ENCODE measurements at places on chromosomes 1 and 21. TPM values are rescaled to one million over a fixed set of nuclear protein-coding genes. Genes with fewer than 3 reads are reported as not detected.

The OR2L13 gene
- not detected for polyA plus RNA-seq

The LENEP gene
- 0.81 TPM for polyA plus RNA-seq

The KRTAP10-10 gene
- polyA plus RNA-seq = not detected

The VASH2 gene
- polyA plus RNA-seq = 30.3 TPM

The PLEKHG5 gene
- polyA plus RNA-seq = 29.6 TPM

The CD1E gene
- 0.24 TPM for polyA plus RNA-seq

The EXTL1 gene
- polyA plus RNA-seq = 0.90 TPM

The DYNLT5 gene
- polyA plus RNA-seq = 3.7 TPM

The CYP4B1 gene
- polyA plus RNA-seq = 2.1 TPM

DNA sequence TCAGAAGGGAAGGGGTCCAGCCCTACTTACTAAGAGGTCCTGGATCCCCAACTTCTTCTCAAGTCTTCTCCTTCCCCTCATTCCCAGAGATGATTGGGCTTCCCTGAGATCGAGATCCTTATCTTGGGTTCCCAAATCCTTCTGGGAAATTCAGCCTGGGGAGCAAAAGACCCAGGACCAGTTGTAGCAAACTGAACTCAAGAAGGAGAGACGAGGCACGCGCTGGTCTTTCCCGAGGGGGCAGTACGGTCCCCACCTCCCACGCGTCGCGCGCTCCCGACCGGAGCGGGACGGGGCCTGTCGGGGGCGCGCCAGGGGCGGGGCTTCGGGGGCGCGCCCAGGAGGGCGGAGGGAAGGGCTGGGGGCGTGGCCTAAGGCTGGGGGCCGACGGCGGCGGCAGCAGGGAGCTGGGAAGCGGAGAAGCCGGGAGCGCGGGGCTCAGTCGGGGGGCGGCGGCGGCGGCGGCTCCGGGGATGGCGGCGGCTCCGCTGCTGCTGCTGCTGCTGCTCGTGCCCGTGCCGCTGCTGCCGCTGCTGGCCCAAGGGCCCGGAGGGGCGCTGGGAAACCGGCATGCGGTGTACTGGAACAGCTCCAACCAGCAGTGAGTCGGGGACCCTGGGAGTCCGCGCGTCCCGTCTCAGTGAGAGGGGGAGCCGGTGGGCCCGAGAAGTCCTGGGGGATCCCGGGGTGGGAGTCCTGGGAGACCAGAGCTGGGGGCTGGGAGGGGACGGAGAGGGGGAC lies at the start of gene EFNA3:
TSS of gene EFNA3 (plus strand) at position 369 of the 741 bp plus-strand sequence. CDS start at position 474, 105 bp downstream.
- no peak for DNase-seq

DNA sequence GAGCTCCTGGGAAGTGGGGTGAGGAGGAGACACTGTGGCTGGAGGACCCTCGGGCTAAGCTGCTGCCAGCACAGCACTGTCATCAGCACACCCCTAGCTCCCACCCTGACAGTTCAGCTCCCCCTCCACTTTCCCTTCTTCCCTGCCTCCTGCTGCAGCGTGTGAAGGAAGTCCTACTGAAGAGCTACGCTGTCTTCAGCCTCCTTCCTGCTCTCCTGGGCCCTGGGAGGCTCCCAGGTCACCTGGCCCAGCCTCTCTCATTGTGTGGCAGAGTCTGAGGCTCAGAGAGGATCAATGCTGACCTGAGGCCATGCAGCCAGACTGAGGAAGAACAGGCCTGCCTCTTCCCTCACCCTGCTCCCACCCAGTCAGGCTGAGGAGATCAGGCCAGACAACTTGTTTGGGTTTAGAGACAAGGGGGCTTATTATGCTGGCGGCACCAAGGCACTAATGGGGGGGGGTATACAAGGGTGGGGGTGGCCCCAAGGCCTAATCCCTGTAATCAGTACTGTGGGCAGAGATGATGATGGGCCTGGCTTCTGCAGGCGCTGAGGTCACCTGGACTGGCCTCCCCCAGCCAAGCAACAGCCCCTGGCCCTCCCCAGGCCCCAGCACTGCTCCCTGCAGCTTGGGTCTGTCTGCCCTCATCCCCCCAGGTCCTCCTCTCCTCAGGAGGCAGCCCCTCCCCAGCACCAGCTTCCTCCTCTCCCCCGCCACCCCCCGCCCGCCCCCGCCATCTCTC lies 9.1 kb downstream of the NES start:
- no peak for DNase-seq

DNA sequence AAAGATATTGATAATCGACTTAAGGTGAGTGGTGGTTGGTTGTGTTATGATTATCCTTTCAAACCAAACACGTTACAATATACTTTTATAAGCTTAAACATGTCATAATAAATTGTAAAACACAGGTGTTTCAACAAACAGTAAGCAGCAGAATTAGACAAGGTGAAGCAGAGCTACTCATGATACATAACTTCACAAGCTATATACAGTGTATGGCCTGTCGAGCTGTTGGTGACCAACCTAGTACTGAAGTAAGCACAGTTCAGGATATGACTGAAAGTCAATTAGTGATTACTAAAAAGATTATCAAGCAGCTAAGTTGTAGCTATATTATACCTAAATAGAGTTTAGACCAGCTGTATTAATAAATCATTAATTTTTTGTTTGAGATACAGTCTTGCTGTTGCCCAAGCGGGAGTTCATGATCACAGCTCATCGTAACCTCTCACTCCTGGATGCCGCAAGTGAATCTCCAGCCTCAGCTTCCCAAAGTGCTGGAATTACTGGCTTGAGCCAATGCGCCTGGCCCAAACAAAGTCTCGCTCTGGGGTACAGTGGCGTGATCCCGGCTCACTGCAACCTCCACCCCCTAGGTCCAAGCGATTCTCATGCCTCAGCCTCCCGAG lies 148.1 kb downstream of the EIF4G3 start:
- DNase-seq = no peak

GRCh38 chr1:230820568-230820967 lies 47.8 kb downstream of the C1orf198 start:
- no peak for DNase-seq

DNA sequence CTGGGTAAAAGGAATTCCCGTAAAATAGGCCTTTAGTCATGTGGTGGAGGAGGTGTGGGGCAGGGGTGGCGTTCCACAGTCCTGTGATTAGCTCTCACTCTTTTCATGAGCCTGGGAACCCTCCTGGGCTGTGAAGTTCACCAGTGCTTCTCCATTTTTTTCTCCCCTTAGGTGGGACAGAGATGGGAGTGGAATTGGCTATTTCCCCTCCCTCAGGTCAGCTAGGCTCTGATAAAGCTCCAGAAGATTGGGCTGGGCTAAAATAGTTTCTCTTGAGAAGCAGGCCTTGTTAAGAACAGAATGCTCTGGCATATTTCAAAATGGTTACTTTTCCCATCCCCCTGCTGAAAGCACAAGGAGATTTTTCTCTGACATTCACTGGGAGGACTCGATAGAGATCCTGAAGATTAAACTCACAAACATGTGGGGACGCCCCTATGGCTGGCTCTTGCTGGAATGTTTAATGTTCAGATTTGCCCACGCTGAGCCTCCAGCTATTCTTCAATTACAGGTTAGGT lies 33.4 kb upstream of the SLC2A1 start:
- DNase-seq = no peak

GRCh38 chr1:186775881-186776560 lies 52.7 kb upstream of the PLA2G4A start:
- DNase-seq = no peak

DNA sequence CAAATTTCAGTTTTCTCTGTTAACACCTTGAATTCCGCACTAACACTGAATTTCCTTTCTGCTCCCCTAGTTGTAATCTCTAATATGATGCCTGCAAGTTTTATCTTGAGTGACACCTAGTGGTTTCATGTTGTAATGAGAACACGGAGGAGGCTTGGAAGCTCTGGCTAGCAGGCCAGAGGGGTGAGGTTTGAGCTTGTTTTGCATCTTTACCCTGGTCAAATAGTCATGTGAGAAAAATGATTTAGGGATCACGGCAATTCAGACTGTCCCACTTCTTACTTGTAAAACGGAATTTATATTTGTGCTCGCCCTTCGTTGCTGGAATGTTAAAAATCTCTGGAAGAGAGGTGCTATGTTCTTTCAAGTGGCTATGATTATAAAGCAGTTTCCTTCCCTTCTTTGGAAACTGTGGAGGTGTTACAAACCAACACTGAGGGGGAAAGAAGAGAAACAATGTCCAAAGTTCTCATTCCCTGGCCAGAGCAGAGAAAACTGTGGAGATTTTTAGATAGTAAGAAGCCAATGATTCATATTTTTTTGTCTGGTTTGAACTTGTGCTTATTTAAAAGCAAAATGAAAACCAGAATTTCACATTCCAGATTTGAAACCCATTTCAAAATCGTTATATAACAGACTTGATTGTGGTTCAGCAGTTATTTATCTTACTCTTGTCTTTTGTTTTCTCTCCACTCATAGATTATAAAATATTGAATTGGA lies 5.3 kb upstream of the MROH9 start:
- no peak for DNase-seq

GRCh38 chr1:8517661-8518489 lies 200.0 kb downstream of the SLC45A1 start:
- DNase-seq = no peak

- DNase-seq = no peak
These were observed 69.0 kb upstream of the MUTYH start for GRCh38 chr1:45409276-45409675.

DNA sequence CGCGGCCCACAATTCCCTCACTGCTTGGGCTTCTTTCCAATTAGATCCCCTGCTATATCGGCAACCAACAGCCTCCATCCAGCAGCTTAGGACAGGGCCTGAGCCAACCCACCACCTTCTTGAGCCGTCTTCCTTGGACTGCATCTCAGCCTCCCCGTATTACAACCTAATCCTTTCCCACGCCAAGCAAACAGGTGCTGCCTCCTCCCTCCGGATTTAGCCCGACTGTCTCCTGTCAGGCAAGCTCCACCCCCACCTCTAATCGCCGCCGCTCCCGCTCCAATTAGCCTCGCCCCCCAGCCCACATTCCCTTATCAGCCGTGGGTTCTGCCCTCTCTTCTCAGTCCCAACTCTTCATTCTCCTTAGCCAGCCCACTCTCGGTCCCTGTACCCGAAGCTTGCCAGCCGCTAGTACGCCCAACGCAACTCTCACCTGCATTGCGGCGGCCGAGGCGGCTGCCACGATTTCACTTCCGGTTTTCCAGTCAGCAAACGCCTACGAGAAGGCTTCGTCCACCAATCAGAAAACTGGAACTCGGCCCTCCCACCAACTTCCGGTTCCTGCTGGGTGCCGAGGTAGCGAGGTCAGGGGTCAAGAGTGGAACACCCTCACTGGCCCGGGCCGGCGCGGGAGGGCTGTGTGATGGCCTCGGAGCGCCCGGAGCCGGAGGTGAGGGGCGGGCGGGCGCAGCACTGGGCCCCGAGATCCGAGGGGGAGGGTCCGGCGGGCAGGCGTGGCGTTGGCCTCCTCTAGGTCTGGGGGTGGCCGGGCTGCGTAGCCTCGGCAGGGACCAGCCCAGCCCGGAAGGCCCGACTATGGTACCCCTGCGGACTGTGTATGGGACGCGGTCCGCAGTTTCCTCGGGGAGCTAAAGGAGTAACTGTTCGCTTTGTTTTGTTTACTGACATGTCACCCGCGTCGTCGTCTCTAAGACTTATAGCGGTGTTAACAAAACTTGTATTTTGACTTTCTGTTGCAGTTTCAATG lies at the start of the genes MED8 and SZT2:
TSS of gene MED8 (minus strand) at position 475 of the 988 bp plus-strand sequence. CDS start at position 439, 36 bp downstream.
TSS of gene SZT2 (plus strand) at position 574 of the 988 bp plus-strand sequence. CDS start at position 644, 70 bp downstream.
- peak; percentile 94 for DNase-seq

DNA sequence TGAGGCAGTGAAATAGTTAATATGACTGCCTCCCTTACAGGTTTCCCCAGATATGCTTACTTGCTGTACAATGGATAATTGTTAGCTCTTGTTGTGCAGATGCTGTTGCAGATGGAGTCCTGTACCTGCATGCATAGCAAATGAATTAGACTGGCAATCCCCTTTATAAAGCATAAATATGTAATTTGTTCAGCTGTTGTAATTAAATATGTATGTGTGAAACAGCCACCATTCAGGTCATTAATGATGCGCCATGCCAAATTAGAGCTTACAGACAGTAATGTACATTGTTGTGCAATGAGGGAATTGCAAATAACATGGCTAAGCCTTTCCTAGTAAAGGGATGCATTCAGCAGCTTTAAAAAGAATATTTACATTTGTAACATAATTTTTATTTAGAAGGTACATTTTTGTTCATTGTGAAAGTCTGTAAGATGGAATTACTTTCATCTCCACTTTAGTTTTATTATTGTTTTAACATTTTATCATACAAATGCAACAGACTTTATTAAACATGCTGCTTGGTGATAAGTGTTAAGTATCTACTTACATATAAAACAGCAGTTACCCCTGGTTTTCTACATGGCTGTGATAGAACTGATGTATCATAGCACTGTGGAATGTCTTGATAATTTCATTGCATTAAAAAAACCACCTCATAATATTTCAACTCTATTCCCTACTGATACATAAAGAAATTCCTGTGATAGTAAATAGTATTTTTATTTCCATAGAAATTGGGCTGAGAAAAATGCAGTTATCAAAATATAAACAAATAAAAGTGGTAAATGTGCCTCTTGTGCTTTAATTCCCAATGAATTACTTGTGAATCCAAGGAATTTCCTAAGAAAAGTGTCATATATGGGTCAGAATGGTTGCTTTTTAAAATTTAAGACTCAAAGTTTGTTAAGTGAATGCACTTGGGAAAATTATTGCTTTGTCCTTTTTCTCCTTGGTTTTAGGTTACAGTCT lies 99.0 kb downstream of the NFIA start:
- DNase-seq = no peak

- no peak for DNase-seq
These were observed 256.1 kb upstream of the DPYD start for GRCh38 chr1:98176936-98177335.

GRCh38 chr1:203036537-203036936 lies 10.2 kb downstream of the PPFIA4 start:
- DNase-seq = no peak

- DNase-seq = no peak
These were observed 5.3 kb upstream of the RLF start for GRCh38 chr1:40155910-40156309.

DNA sequence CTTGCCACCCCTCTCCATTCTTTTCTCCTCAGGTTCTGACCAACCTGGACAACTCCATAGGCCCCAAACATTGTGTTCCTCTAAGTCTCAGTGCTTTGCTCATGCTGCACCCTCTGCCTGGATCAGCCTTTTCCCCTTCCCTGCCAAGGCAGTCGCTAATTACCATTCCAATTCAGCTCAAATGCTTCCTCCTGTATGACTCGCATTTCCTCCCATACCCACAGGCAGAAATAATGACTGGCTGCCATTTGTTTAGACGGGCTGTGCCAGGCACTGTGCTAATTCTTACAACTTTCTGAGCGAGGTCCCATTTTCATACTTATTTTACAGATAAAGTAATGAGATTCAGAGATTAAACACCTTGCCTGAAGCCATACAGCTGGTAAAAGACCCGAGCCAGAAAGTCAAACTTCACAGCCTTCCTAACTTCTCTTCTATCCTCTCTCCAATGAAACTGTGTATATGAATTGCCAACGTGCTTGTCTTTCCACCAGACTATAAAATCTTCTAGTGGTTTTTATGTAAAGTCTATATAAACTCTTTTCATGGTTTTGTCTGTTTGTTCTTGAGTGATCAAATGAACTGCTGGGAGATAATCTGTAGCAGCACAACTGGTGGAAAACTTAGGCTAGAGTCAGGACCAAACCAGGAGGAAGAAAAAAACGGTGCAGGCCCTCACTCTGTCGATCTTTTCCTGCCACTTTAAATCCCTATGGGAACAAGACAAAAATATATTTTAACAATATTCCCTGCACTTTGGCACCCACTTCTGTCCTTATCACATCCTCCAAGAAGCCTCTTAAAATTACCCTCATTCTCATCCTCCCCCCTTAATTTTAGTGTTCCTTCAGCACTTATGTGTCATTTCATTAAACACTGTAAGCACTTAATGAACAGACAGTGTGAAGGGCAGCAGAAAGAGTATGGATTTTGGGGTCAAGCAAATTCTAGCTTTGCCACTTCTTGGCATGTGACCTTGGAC lies 33.7 kb downstream of the RAB3B start:
- DNase-seq = no peak

All from left lung (tissue), 14 donors.